ENCODE measurements at places on chromosomes 1 and 21. TPM values are rescaled to one million over a fixed set of nuclear protein-coding genes. Genes with fewer than 3 reads are reported as not detected.

DNA sequence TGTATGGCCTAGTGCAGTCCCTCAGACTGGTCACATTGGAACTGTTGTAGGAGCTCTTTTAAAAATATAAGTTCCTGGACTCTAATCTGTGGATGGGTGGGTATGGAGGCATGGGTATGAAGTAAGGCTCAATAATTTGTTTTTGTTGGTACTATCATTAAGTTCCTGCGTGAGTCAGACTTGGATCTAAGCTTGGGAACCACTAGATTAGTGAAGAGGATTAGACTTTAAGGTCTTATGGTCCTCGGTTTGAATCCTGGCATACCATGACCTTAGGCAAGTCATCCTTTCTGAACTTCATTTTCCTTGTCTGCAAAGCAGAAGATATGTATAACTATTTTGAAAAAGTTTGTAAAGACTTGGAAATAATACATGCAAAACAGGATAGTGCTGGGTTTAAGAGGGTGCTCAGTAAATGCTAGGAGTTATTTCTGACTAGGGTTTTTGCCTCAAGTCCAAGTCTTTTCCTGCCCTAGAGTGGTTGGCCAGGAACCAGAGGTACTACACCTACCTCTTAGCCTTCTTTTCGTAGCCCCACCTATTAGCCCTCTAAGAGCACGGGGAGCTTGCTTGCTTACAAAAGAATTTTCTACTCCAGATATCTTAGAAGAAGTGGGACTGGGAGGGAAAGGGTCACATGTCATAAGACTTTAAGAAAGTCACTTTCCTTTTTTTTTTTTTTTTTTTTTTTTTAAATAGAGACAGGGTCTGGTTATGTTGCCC, 38.6 kb upstream of the METTL18 start:
- no peaks in the 10 kb centered on the region for H3K4me1 ChIP-seq
- no peak for DNase-seq
- H3K27ac ChIP-seq, result no peak overlapping the region
- H3K36me3 ChIP-seq, result peaks cover 4% of the 10 kb centered on the region
- no peaks in the 10 kb centered on the region for H3K27me3 ChIP-seq

- no peaks in the 10 kb centered on the region for H3K36me3 ChIP-seq
- no peak for DNase-seq
- H3K27me3 ChIP-seq, result no peaks in the 10 kb centered on the region
- no peak overlapping the region for H3K27ac ChIP-seq
- no peak overlapping the region for H3K4me3 ChIP-seq
Observed at GRCh38 chr1:91091812-91092211, 70.0 kb upstream of the ZNF644 start.

- H3K4me1 ChIP-seq, result no peaks in the 10 kb centered on the region
- peaks cover 2% of the 10 kb centered on the region for H3K27me3 ChIP-seq
- no peak overlapping the region for H3K4me3 ChIP-seq
- no peak for DNase-seq
- no peak overlapping the region for H3K27ac ChIP-seq
- no peaks in the 10 kb centered on the region for H3K36me3 ChIP-seq
Observed at GRCh38 chr1:40308036-40308727, 8.9 kb downstream of the COL9A2 start.

DNA sequence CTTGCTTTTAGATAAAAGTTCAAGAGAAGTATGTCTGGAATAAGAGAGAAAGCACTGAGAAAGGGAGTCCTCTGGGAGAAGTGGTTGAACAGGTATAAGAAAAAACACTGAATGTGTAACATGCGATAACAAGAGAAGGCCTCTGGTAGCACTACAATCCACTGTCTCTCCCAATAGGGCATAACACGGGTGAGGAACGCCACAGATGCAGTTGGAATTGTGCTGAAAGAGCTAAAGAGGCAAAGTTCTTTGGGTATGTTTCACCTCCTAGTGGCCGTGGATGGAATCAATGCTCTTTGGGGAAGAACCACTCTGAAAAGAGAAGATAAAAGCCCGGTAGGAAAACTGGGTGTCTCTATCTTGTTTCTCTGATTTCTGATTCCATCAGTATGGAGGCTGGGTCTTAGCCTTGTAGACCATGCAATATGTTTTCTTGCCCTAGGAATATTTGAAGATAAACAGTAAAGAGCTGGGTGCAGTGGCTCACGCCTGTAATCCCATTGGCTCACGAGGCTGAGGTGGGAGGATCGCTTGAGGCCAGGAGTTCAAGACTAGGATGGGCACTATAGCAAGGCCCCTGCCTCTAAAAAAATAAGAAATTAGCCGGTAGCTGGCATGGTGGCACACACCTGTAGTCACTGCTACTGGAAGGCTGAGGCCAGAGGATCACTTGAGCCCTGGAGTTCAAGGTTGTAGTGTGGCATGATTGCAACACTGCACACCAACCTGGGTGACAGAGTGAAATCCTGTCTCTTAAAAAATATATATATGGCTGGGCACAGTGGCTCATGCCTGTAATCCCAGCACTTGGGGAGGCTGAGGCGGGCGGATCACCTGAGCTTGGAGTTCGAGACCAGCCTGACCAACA, 40.4 kb downstream of the DAP3 start:
- H3K27ac ChIP-seq, result no peak overlapping the region
- H3K36me3 ChIP-seq, result peaks cover 10% of the 10 kb centered on the region
- no peak overlapping the region for H3K4me3 ChIP-seq
- H3K4me1 ChIP-seq, result no peaks in the 10 kb centered on the region
- DNase-seq, result peak; percentile 73
- no peaks in the 10 kb centered on the region for H3K27me3 ChIP-seq

MXRA8 gene
- 10.0 TPM for total RNA-seq

Data from H1 (cell line).